ENCODE measurements at places on chromosomes 6 and 20.
A peak's percentile ranks its signal among the peaks of the same experiment; 100 is the strongest.

DNA sequence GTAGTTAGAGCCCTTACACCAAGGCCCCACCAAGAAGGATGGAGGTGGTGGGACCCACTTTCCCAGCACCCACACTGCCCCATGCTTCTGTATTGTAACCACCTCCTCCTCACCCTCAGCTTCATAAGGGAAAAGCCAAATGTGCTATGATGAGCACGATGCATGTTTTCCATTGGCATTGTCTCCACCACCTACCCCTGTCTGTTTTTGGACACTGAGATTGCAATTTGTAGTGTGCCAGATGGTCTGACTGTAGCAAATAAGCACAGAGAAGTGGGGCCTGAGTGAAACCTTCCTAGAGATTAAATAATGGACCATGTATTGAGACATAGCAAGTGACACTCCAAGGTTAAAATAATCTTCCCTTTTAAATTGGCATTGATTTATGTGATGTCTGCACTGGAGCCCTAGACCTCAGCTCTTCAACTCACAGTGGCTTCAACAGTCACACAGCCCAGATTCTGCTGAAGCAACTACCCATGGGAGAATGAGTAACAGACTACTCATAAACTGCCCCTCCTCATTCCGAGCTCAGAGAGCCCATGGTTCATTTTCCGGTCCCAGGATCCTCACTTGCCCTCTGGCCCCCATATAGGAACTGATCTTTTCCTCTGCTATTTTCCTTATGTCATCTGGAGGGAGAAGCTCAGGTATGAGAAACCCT is 177.9 kb downstream of the COL9A1 start:
- no peak for DNase-seq

- DNase-seq: no peak
Observed at GRCh38 chr6:52046456-52046855, 41.0 kb downstream of the PKHD1 start.

GRCh38 chr6:100269189-100269588 is 195.5 kb downstream of the SIM1 start:
- DNase-seq: no peak

GRCh38 chr6:1714654-1715053 is 104.9 kb downstream of the FOXC1 start:
- no peak for DNase-seq

DNA sequence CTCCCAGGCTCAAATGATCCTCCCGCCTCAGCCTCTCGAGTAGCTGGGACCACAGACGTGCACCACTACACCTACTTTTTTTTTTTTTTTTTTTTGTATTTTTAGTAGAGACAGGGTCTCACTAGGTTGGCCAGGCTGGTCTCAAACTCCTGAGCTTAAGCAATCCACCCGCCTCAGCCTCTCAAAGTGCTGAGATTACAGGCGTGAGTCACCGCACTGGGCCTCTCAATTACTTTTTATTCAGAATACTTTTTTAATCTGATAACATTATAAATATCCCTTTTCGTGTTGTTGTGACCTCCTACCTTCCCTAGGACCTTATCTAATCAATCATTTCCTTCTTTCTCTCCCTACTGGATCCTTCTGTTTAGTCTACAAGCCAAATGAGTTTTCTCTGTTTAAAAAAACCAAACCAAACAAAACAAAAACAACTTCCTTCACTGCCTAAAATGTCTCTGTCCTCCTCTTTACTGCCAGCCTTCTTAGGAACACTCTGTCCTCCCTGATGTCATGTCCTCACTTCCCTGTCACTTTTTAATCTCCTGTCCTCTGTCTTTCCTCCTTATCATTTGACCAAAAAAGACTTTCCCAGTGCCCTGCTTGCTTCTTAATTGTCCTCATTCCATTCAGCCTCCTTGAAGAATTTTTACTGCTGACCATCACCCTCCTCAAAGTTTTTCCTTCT is 85.0 kb downstream of the CAP2 start:
- no peak for DNase-seq

- DNase-seq: no peak
Observed at GRCh38 chr6:107641071-107641470, 151.2 kb downstream of the SOBP start.

DNA sequence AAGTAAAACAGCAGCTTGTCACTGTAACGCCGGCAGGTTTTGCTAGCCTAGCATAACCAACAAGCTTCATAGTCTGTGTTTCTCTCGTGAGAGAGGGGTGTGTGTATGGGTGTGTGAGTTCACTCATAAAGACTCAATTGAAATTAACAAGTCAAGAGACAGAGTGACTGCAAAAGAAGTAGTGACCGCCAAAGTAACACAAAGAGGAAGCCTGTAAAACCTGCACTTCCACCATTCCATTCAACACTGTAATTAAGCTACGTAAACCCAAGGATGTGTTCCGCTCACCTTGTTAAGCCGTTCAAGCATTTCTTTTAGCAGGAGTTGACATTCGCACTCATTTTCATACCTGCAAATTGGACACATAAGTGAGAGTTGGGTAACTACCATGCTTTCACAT is 6.6 kb downstream of the BFSP1 start:
- DNase-seq: no peak

DNA sequence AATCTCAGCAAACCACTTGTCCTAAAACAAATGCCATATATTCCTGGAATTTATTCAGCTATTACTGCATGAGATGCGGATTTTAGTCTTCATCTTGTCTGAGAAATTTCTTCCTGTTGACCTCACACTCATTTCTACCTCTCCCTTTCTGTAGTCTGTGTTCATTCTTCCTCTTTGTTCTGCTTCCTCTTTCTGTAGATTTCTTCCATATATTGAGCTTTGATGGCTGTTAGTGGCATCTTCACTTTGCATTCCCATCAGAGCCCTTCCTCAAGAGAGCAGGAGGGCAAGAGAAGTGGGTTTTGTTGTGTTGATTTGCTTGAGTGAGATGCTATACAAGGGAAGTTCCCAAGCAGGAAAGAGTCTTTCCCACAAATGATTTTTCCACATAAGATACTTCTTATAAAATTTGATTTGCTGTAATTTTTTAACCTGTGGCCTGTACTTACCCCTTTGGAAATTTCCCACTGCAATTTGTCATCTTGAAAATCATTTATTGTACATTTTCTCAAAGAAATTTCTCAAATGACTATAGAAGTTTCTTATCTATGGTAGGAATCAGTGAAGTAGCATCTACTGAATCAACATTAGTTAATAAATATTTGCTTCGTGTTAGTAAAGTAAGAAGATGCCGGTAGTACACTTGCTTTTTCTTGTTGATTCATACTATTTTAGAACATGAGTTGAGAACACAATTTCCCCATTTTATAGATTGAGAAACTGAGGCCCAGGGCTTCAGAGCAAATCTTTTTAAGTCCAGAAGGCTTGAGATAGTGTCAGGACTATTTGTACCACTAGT is 43.8 kb downstream of the MAP3K4 start:
- DNase-seq: no peak

- DNase-seq: no peak
Observed at GRCh38 chr20:64168381-64169090, 4.3 kb downstream of the MYT1 start.

DNA sequence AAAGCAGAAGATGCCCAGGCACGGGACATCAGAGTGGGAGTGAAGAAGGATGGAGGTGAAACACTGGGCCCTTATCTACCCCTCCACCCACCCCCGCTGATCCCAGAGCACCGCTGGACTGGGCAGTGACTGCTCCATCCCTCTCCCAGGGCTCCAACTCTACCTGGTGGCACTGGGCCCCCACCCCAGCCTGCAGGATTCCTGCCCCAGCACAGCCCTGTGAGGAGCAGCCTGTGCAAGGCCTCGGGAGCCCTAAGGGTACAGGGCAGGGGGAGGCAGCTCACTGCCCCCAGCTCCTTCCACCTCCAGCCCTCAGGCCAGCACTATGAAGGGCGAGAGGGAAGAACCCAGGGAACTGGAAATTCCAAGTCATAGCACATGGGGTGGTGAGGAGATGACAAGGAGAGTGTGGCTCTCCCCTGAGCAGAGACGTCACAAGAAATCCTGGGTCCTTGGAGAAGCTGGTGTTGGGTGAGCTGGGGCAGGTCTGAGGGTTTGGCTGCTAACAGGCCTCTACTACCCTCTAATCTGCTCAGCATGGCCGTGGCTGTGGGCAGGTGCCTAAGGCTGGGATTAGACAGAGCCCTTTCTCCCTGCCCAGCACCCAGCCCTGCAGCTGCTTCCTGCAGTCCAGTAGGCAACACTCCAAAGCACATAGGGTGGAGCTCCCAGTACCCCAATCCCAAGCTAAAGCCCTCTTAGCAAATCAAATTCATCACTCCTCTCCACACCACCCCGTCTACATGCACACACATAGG is 3.5 kb downstream of the CST3 start:
- no peak for DNase-seq

DNA sequence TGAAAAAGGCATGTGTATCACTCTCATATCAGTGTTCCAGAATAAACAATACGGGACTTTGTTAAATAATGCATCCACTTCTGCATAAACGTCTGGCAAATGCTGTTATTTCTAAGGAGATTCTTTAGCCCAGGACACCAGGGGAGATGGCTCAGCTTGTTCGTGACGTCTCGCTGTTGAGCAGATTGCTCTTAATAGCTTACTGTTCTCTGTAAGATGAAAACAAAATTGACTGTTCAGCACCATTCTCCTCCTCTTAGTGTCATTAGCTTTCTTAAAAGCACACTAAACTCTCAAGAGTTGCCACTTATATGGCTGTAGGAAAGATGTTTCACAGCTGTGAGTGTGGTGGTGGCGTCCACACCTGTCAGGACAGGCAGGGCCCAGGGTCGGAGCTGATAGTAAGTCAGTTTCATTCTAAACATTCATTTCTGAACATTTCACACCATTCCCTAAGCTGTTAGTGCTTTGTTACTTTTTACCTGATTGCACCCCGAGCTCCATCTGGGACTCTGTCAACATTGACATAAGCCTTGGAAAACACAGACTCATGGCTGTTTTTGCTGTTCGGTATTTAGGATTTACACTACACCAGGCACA is 132.1 kb downstream of the ZDHHC14 start:
- peak; percentile 11 for DNase-seq

GRCh38 chr6:2775003-2775402 is 9.8 kb downstream of the WRNIP1 start:
- no peak for DNase-seq

DNA sequence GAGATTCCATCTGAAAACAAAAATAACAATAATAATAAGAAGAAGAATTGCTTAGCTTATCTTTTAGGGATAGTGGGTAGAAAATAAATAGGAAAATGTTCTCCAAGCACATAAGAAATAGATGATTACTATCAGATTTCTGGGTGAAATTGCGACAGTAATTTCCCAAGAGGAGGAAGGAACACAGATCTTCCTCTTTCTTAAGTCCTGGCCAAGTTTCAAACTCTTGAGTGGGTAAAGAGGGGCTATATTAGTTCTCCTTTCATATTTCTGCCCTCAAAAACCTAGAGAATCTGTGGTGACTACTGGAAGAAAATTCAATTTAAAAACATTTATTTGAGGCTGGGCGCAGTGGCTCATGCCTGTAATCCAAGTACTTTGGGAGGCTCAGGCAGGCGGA is 63.7 kb downstream of the PHACTR2 start:
- DNase-seq: no peak

- DNase-seq: no peak
Observed at GRCh38 chr20:11979306-11979990, 61.8 kb downstream of the BTBD3 start.

DNA sequence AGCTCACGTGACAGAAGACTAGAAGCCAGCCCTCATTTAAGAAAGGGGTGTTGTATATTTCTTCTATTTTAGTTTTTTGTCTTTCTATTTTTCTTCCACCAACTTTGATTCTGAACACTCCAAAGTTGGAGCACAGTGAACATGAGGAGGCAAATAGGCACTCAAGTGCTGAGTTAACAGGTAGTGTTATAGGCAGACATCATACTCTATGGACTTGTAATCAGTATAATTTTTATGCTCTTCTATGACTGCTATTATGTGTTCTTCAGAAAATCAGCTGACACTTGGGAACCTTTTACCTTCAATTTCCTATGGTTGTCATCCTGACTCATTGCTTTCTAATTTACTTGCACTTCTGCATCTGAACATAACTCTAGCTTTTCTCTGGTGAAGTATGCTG is 396.3 kb upstream of the EYS start:
- DNase-seq: no peak
